ENCODE measurements at places on chromosomes 4 and X. TPM values are rescaled to one million over a fixed set of nuclear protein-coding genes. Genes with fewer than 3 reads are reported as not detected.

RHOXF1 gene
- total RNA-seq: not detected

SAGE1 gene
- total RNA-seq: not detected

- ATAC-seq: no peak
Observed at GRCh38 chrX:13983734-13984133, 46.0 kb downstream of the GEMIN8 start.

DNA sequence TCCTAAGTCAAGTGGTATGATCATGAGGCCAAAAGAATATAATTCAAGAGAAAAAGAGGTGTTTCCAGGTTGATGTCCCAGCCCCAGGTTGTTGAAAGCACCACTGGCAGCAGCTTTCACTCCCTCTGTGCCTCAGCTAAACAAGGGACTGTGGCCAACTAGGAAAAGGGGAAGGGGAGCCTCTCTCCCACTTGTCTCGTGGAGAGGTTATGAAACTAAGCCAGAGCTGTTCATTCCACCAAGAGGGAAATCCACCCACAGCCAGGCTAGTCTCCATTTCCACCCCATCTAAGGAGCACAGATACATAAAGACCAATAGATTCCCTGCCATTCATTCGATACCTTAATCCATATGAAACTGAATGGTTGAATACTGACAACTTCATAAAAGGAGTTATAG lies 8.1 kb downstream of the ANXA5 start:
- no peak for ATAC-seq
